Heart right ventricle (tissue), 16 donors: ENCODE measurements at places on chromosomes 7 and 10. TPM values are rescaled to one million over a fixed set of nuclear protein-coding genes. Genes with fewer than 3 reads are reported as not detected.

DNA sequence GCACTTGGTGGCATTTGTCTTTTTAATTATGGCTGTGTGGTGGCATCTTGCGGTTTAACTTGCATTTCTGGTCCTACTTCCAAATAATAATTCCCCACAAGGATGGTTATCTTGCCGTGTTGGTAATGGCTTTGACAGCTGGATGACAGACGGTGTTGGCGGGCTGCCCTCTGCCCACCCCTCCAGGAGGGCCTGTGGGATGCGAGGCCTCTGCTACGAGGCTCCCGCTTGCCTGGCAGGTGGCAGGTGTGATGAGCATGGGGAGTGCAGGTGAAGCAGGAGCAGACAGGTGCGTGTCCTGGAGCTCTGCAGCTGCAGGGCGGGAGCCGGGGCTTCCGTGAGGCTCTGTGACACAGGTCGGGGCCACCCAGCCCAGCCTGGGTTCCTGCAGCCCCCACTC is 11.8 kb downstream of the INPP5A start:
- peaks cover 78% of the 10 kb centered on the region for H3K4me1 ChIP-seq
- no peak overlapping the region for H3K27ac ChIP-seq
- H3K36me3 ChIP-seq = no peaks in the 10 kb centered on the region
- no peaks in the 10 kb centered on the region for H3K27me3 ChIP-seq
- no peak for DNase-seq

- peak overlapping the region; percentile 29 for H3K4me3 ChIP-seq
- no peaks in the 10 kb centered on the region for H3K36me3 ChIP-seq
- no peak for DNase-seq
These were observed 750.1 kb upstream of the SORCS1 start for GRCh38 chr10:107914450-107915214.

DNA sequence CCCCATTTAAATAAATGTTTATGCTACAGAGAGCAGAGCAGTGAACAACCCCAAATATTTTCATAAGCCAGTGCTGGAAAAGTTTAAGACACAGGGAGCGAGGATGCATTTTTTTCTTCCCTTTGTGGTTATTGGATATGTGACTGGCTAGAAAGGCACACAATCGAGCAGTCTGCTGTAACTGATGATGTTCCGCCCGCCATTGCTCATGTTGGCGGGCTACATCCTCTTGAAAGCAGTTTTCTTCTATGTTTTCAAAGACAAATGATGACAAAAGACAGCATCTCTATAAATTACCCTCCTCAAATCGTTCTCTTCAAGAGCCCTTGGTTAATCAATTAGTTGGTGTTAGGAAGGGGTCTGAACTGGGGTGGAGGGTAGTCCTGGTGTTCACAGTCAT is 269.8 kb downstream of the SKAP2 start:
- no peak overlapping the region for H3K27ac ChIP-seq
- DNase-seq = no peak

- no peak overlapping the region for H3K4me3 ChIP-seq
- DNase-seq = peak; percentile 8
- H3K4me1 ChIP-seq = peaks cover 8% of the 10 kb centered on the region
- H3K27ac ChIP-seq = no peak overlapping the region
- H3K36me3 ChIP-seq = no peaks in the 10 kb centered on the region
These were observed 655.6 kb downstream of the LRMDA start for GRCh38 chr10:76086761-76087639.

DNA sequence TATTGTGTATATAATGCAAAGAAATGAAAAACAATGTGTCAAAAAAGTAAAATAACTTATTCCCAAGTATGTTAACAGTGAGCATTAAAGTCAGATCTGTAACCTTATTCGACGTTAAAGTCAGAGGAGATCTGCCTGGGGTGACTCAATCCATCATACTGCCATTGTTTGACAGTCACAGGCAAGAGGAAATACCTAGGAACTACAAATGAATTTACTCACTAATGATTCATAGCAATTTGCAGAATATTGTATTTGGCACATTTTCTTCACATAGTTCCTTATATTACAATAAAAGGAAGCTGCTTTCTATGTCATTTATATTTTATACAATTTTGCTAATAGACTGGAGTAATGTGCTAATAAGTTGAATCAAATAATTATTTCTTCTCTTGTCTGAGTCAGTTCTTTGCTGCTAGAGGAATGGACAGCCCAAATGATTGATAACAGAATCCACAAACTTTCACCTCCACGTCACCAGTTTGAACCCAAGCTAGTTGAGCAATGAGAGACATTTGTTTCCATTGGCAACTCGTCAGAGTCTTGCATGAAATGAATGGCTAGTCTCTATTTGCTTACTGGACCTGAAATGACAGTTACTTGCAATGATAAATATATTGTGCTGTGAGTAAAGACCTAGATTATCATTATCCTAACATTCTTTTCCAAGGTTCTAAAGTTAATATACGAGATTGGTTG is 48.5 kb upstream of the TMEM106B start:
- no peak for DNase-seq
- H3K36me3 ChIP-seq = no peaks in the 10 kb centered on the region
- no peak overlapping the region for H3K4me3 ChIP-seq
- no peaks in the 10 kb centered on the region for H3K4me1 ChIP-seq

DNA sequence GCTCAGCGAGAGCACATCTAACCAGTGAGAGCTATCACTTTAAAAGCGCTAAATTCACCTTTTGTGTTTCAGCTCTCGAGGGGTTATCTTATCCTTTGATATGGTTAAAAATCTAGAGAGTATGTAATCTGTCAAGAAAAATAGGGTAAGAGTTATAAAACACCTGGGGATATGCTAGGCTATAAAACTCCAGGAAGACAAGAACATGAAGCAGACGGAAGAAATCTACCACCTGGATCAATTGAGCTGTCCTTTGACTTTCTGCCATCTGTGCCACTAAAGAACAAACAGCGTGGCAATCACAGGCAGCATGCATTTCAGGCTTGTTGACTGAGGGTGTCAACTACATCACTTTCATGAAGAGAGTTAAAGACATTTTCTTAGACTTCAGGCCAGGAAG is 83.1 kb downstream of the ZNF248 start:
- H3K4me3 ChIP-seq = no peak overlapping the region
- H3K27me3 ChIP-seq = no peaks in the 10 kb centered on the region
- no peak overlapping the region for H3K27ac ChIP-seq
- no peaks in the 10 kb centered on the region for H3K4me1 ChIP-seq
- H3K36me3 ChIP-seq = no peaks in the 10 kb centered on the region

DNA sequence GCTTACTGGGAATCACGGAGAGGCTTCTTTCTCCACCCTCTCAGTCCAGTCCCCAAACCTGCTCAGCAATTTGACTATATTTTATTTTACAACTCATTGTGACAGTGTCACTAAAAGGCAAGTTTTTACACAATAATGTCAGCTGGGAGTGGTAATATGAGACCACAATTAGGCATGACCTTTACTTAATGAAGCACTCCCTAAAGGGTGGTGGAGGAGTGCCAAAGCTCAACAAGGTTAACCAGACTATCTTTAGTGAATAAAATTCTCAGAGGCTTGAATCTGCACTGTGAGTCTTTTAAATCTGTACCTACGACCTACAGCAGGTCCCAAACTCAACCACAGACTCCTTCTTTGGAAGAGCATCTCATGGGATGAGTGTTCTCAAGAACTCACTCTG is 215.6 kb downstream of the TAX1BP1 start:
- H3K4me3 ChIP-seq = no peak overlapping the region
- H3K36me3 ChIP-seq = no peaks in the 10 kb centered on the region
- H3K4me1 ChIP-seq = no peaks in the 10 kb centered on the region
- H3K27me3 ChIP-seq = no peaks in the 10 kb centered on the region
- H3K27ac ChIP-seq = no peak overlapping the region

- H3K36me3 ChIP-seq = no peaks in the 10 kb centered on the region
- DNase-seq = no peak
- H3K4me1 ChIP-seq = no peaks in the 10 kb centered on the region
- no peaks in the 10 kb centered on the region for H3K27me3 ChIP-seq
- H3K4me3 ChIP-seq = no peak overlapping the region
These were observed 311.5 kb downstream of the REEP3 start for GRCh38 chr10:63832686-63833085.

GRCh38 chr10:126448091-126448490 is 59.8 kb upstream of the ADAM12 start:
- DNase-seq = no peak
- H3K4me3 ChIP-seq = no peak overlapping the region
- H3K36me3 ChIP-seq = no peaks in the 10 kb centered on the region
- H3K27ac ChIP-seq = no peak overlapping the region

DNA sequence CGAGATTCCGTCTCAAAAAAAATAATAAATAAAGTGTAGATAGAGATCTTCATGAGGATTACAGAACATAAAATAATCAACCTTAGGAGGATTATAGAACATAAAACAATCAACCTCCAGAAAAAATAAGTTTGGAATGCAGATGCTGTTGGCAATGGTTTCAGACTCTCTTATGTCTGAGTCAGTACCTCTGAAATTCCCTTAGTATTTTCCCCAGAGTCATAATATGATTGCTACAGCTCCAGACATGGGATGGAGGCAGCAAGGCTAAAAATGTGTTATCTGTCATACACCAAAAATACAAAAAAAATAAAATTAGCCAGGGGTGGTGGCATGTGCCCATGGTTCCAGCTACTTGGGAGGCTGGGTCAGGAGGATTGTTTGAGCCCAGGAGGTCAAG is 22.2 kb downstream of the CADPS2 start:
- no peak overlapping the region for H3K4me3 ChIP-seq
- peaks cover 6% of the 10 kb centered on the region for H3K4me1 ChIP-seq
- H3K27me3 ChIP-seq = no peaks in the 10 kb centered on the region
- DNase-seq = no peak
- H3K36me3 ChIP-seq = no peaks in the 10 kb centered on the region
- H3K27ac ChIP-seq = no peak overlapping the region

The PBLD gene
- total RNA-seq = 4.4 TPM

The FRG2B gene
- total RNA-seq = not detected

The TRIM73 gene
- total RNA-seq = 0.92 TPM

The GCK gene
- 2.3 TPM for total RNA-seq
